Activated naive CD4-positive, alpha-beta T cell treated with anti-CD3 and anti-CD28 coated beads, Interleukin-2, amount 50 U/mL, for 72 hours (primary cell): ENCODE measurements at places on chromosomes 4 and X.

DNA sequence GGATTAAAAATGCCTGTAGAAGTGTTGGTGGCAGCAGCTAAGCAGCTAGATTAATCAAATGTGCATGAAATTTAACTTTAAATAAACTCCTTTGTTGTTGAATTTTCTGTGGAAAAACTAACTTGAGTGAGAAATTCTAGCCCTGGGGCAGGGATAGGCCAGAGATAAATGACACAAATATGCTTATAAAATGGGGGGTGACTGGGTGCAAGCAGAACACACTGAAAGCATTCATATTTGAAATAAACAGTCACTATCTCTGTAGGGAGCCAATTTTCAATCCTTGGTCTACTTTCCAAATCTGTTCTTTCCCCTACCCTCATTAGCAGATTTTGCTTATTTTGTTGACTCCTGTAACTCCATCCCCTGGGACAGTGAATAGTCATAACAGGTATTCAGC lies 47.9 kb downstream of the RBPJ start:
- DNase-seq, result no peak

DNA sequence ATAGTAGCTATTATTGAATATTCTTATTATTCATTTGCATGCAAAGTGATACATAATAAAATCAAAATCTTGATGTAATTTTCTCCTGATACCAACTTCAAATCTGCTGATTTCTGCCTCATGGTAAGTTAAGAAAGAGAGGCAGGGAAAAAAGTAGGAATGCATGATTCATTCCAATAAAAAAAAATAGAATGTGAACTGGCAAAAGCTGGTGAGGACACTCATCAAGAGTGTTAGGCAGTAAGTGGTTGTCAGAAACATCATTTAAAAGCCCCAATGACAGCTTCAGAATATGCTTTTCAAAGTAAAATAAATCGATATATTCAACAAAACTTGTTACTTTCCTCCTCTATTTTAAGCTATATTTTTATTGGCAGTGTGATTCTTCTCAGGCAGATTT lies 979.1 kb downstream of the TECRL start:
- no peak for DNase-seq

GRCh38 chrX:2507904-2508627 lies 7.3 kb upstream of the DHRSX start:
- no peak for DNase-seq

DNA sequence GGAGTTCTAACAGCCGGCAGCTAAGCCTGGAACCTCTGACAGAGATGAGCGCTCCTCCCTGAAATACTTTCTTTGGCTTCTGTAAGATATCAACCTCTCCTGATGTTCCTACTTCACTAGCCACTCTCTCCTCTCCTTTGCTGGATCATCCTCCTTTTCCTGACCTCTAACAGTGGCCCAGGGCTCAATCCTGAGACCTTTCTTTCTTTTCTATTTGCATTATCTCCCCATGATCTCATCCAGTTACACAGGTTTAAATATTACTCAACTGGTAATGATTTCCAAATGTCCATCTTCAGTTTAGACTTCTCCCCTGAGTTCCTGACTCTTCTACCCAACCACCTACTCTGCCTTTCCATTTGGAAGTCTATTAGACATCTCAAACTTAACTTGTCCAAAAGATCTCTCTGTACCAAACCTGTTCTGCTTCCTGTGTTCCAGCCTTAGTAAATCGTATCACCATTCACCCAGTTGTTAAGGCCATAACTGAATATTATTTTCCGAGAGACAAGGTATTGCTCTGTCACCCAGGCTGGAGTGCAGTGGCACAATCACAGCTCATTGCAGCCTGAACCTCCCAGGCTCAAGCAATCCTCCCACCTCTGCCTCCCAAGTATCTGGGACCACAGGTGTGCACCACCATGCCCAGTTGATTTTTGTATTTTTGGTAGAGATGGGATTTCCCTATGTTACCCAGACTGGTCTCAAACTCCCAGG lies 41.1 kb downstream of the RFC1 start:
- DNase-seq, result no peak

- no peak for DNase-seq
Observed at GRCh38 chr4:164188236-164188635, 565.7 kb upstream of the SMIM31 start.

DNA sequence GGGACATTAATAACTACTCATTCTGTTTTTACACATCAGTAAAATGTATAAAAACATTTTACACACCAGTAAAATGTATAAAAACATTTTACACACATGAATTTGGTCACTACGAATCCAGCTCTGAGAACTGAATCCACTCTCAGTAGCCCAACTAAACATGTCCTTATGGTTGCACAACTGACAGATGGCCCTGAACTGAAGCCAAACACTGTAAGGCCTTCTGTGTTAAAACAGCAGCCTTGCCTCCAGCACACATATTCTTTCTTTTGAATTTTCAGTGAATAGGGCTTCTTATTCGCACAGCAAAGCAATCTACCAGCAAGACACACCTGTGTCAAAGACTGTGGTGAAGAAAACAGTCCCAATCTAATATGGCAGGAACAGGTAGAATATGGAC lies 169.9 kb upstream of the FMR1 start:
- no peak for DNase-seq

DNA sequence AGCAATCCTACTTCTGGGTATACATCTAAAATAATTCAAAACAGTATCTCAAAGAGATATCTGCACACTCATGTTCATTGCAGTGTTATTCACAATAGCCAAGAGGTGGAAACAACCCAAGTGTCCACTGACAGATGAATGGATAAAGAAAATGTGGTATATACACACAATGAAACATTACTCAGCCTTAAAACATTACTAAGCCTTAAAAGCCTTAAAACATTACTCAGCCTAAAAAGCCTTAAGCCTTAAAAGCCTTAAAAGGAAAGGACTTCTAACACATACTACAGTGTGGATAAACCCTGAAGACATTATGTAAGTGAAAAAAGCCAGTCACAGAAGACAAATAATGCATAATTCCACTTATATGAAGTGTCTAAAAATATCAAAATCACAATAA lies 40.3 kb upstream of the TFDP3 start:
- DNase-seq, result no peak

DNA sequence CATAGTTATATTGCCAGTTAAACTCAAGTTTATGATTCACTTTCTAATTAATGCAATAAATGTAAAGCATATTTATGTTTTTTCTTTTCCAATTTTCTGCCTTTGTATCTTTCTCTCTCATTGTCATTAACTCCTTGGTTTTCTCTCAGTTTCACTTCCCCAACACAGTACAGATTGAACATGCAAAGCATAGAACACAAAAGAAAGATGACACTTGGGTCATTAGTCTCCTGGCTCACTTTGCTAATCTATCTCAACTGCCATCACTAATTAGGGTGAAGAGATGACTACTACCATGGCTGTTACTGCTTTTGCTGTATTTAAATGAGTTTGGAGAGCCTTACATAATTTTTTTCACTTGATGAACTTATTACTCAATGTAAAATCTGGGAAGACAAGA lies 12.3 kb upstream of the NAA11 start:
- no peak for DNase-seq

DNA sequence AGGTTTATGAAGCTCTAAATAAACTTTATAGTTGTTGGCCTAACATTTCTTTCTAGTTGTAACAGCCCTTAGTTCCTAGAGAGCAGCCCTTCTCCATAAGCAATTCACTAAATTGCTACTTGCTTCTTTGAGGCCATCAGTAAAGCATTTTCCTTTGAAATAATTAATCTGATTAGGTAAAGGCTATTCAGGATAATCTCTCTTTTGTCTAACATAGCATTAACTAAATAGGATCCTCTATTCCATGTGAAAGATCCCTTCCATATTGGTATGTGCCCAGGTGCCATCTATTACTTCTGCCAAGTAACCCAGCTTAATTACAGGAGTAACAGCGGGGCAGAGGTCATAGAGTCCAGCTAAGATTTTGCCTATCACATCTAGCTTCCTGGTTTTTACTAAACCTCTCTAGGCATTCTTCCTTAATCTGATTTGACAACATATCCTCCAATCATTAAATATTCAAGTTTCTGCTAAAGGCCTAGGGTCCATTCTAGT lies 1408.0 kb downstream of the PCDH18 start:
- no peak for DNase-seq

GRCh38 chr4:61533140-61533539 lies 333.0 kb downstream of the ADGRL3 start:
- DNase-seq, result no peak

- DNase-seq, result peak; percentile 63
Observed at GRCh38 chrX:118974908-118975671, 672 bp downstream of the LONRF3 start.

DNA sequence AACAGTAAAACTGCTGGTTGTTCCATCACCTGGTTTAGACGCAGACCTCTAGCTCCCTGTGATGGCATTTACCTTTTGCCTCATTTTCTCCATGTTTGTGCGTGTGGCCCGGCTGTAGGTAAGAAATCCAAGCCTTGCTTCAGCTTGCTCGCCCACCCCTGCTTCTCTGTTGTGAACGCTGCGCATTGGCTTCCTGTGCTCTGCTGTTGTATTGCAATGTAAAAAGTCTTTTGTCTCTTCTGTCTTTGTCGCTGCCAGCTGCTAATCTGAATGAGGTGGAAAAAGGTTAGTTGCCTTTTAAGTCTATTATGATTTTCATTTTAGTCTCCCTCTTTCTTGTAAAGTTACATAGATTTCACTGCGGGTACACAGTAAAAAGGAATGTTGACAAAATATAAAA lies 127.3 kb upstream of the PACRGL start:
- DNase-seq, result no peak

DNA sequence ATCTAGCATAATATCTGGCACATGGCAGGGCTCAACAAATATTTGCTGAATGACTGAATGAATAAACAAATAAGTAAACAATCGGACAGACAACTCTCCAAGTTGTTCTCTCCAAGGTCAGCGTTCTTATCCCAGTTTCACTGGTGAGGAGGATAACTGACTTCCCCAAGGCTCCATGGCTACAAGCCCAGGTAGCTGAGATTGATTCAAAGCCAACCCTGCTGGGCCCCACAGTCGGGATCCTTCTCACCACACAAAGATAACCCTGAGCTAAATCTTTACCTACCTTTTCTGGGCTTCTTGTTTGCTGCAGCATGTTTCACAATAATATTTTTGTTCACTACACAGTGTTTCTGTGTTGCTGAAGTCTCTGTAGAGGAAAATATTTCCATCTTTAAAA lies 54.9 kb downstream of the USP46 start:
- no peak for DNase-seq

DNA sequence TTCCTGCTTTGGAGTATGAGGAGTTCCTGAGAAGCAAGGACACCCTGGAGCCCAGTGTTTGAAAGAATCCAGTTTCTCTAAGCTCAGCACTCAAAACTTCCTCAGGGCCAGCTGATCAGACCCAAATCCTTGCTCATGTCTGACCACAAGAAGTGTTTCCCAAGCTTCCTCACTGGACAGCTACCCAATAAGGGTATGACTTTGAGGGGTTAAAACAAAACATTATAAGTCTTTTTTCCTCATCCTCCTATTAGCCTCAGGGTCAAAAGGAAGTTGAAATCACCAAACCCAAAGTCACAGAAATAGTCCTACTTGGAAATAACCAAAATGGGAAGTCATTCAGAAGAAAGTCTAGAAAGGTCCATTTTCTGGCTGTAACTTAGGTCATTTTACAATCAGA lies 13.7 kb downstream of the ZBTB33 start:
- DNase-seq, result no peak

DNA sequence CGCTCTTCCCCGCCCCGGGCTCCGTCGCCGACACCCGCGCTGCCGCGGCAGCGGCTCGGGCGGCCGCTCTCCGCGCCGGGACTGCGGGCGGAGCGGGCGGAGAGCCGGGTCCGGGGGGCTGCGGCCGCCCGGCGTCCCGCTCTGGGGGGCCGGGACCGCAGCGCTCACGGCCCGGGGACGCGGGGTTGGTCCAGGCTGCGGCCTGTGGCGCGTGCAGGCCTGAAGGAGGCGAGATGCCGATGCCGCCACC lies 492 bp downstream of the GALNT7 start:
- no peak for DNase-seq

DNA sequence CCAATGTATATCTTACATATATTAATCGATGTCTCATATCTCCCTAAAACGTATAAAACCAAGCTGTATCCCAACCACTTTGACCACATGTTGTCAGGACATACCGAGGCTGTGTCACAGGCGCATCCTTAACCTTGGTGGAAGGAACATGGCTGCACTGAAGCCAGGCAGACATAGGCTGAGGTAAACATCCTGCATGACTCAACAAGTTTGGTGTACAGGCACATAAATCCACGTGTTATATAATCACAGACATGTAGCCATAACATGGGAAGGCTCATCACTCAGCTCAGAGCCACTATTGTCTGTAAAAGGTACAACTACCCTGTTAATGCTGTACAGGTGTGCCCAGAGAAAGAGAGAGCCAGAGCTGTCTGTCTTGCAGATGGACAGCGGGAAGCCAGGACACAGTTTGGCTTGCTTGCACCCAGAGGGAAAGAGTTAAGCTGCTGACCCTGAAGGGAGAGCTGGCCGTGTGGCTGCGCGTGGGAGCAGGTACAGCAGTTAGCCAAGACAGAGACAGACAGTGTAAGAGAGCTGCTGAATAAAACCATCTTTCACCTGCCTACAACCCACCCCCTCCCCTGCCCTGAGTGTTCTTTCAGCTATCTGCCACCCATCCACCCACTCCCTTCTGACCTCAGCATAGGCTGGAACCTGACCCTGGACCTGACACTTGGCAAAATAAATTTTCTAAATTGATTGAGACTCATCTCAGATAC lies 22.3 kb upstream of the ZBTB33 start:
- no peak for DNase-seq

DNA sequence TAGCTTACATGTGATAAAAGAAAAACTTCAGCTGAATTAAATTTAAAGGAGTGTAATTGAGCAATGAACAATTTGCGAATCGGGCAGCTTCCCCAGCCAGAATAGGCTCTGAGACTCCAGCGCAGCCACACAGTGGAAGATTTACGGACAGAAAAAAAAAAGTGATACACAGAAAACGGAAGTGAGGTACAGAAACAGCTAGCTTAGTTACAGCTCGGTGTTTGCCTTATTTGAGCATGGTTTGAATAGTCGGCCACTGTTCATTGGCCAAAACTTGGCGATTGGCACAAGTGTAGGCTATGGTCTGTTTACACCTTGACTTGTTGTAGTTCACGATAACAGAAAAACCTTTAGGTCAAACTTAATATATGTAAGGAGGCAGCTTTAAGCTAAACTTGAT lies 16.7 kb upstream of the SUPT20HL1 start:
- no peak for DNase-seq

- DNase-seq, result no peak
Observed at GRCh38 chr4:126800575-126801141, 832.1 kb upstream of the INTU start.

DNA sequence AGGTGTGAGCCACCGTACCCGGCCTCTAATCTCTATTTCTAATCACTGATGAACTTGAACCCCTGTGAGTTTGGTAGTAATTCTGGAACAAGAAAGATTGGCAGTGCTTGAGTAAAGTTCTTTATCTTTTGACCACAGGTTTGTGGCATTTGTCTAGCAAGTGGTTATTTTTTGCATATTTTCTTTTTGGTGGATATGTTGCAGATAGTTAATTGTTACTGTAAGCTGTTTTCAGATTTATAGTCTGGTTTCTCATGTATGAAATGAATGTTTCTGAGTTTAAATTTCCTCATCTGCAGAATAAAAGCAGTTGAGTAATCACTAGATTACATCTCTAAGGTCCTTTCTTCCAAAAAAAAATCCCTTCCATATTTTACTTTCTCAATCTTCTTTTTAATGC lies 105.2 kb downstream of the GASK1B start:
- no peak for DNase-seq

GRCh38 chr4:125551466-125551865 lies 236.7 kb downstream of the FAT4 start:
- DNase-seq, result no peak

GRCh38 chrX:112738347-112739033 lies 58.8 kb upstream of the LHFPL1 start:
- DNase-seq, result no peak
